ENCODE measurements at places on chromosomes 3 and 15. TPM values are rescaled to one million over a fixed set of nuclear protein-coding genes. Genes with fewer than 3 reads are reported as not detected.

Gene PRR20G
- not detected for total RNA-seq

Gene HYAL1
- total RNA-seq, result 1.1 TPM

Gene ATP13A5
- 0.66 TPM for total RNA-seq

Gene SCG5
- total RNA-seq, result 51.2 TPM

Gene GREM1
- 0.13 TPM for total RNA-seq

Gene HMG20A
- 54.2 TPM for total RNA-seq

Gene MFAP1
- 38.0 TPM for total RNA-seq

DNA sequence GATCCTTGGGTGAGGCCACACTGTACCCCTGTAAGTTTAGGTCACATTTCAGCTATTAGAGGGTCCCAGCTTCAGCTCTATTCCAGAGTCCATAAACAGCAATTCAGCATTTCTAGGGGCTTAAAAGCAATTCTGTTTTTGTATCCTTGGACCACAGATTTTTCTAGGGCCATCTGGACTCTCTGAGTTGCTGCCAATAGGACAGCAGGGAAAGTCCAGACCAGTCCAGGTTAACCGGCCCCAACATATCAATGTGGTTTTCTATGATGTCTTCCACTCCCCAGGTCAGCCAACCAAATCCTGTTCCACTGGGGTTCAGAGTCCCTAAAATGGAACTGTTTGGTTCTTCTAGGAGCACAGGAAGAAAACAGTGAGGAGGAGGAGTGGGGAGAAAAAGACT lies 40.0 kb downstream of the TYRO3 start:
- ATAC-seq, result no peak

DNA sequence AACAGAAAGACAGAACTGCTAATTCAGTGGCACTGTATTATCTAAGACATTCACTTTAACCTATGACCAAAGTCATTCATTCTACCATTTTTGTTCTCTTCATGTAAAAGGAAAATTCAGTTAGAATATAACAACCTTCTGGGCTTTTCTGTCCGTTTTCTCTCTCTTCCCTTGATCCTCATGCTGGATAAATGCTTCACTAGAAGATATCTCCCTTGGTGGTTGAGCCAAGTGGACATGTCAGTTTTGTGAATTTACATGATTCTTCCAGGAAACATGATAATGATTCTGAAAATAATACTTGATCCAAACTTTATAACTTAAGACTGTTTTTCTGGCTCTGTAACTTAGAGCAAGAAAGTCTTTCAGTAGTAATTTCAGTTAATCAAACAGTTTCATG lies 1012.2 kb downstream of the SQOR start:
- ATAC-seq, result no peak

DNA sequence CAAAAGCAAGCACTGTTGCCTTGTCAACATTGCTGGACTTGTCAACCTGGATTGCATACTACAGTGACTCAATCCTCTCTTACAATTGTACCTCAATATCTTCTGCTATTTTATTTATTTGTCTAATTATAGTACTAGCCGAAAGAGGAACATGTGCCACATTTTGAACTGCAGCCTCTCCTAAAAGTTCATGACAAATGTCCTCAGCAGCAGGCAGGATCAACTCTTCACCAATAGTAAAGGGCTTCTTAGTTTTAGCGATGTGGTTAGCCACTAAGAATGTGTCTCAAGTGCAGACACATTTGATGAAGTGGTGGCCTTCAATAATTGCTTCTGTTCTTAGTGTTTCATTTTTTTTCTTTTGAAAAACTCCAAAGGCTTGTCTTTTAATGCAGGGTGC lies 13.2 kb downstream of the DOCK3 start:
- no peak for ATAC-seq

GRCh38 chr3:49500205-49500731 lies 30.2 kb downstream of the DAG1 start:
- no peak for ATAC-seq

GRCh38 chr15:94206463-94207167 lies 24.7 kb upstream of the MCTP2 start:
- no peak for ATAC-seq

- ATAC-seq, result no peak
Measured at GRCh38 chr15:93144463-93145236, 55.6 kb upstream of the RGMA start.

GRCh38 chr15:31360843-31361763 lies 34.5 kb downstream of the KLF13 start:
- no peak for ATAC-seq

DNA sequence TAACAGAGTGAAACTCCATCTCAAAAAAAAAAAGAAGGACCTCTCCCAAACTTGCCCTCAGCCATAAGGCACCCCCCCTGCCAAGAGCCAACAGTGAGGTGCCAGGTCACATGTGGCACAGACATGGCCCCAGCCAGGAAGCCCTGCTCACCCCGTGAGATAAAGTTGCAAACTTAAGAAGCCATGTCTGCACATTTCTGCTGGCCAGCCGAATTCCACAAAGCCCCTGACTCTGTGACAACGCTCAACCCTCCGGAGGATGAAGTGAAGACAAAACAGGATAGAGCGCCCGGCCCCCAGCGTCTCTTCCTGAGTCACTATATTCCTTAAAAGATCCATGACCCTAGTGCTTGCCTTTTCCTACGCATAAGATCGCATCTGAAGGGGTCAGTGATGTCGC lies 188.1 kb downstream of the XXYLT1 start:
- no peak for ATAC-seq

GRCh38 chr3:129686941-129687340 lies 80.5 kb upstream of the PLXND1 start:
- ATAC-seq, result no peak

DNA sequence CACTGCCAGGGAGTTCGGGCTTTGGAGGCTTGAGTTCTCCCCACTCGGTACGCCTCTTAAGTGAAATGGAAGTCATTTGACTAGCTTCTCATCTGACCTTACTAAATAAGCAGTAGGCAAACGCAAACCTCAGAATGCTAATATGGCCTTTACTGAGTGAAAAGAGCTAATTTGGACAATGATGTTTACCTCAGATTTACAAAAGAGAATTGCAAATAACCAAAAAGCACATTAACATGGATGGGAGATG lies 1.6 kb upstream of the RNU6-1 start:
- no peak for ATAC-seq

DNA sequence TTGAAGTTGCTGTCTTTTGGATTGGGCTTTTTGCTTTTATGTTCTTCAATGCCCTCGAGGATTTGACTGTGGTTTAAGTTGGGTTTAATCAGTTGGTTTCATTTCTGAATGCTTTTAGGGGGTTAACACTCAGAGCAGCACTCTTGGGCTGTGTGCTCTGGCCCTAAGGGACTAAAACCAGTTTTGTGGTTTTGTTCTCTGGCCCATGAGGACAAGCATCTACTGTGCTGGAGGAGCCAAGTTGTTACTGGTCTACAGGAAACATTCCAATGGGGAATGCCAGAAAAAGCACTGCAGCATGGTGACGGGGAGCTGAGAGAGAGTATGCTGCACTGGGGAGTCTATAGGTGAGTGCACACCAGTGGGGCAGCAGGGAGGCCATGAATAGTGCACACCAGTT lies 596.9 kb downstream of the ZBBX start:
- no peak for ATAC-seq

Measured in motor neuron (in vitro differentiated cells).